ENCODE measurements at places on chromosomes 2 and 18.

- DNase-seq, result no peak
Measured at GRCh38 chr18:36083729-36084128, 16.4 kb upstream of the RPRD1A start.

DNA sequence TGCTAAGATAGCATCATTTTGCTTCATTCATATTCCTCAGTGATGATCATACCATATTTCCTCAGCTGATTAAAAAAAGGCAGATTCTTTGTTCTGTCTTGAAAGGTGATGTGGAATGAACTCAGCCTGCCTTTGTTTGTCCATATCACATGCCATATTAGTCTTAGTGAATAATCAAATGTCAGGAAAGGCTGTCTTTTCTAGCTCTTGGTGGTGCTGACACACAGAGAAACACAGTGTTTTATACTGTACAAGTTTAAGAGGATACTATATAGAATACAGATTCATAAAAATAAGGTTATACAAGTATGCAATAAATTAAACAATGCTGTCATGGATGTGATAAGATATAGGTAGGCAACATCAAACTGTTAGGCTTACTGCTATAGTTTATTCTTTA, 97.1 kb upstream of the FAM98A start:
- DNase-seq, result no peak

- DNase-seq, result no peak
Measured at GRCh38 chr2:54099370-54099769, 16.0 kb upstream of the ACYP2 start.

- DNase-seq, result no peak
Measured at GRCh38 chr18:12079491-12080237, 14.0 kb upstream of the ANKRD62 start.

DNA sequence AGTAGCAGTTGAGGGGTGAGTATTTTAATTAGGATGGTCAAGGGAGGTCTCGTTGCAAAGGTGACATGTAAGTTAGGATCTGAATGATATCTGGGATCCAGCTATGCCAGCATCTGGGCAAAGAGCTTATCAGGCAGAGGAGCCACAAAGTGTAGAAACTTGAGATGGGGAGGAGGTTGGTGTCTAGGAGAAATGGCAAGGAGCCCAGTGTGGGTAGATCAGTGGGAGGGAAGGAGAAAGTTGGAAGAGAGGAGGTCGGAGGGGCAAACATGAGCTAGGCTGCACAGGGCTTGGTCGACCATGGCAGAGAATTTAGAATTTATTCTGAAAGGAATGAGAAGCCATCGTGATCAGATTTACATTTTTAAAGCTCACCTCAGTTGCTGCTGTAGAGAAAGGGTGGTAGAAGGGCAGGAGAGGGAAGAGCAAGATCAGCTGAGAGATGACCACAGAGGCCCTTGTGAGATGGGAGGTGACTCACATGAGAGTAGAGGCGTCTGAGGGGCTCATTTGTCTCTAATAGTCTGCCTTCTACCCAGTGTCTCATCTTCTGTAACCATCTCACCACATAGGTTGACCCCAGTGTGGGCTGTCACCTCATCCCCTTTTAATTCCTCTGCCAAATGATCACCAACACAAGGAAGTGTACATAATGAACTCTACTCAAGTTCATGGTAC, 170.0 kb downstream of the ETAA1 start:
- no peak for DNase-seq
